ENCODE measurements at places on chromosomes 1 and 21.

DNA sequence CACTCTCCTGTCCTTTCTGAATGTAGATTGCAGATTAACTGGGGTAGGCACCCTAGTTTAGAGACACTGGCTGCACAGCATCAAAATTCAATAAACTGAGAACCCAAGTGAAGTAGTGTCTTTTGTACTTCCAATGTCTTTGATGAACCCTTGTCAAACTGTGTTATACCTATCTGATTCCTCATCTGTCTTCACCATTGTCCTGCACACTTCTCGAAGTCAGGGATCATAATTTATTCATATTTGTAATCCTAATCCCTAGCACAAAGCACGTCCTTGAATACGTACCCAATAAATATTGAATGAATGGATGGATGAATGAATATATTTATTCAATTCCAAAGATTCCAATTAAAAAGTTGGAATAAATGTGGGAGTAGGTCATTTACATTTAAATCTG is 256.6 kb upstream of the PTBP2 start:
- DNase-seq, result no peak

- no peak for DNase-seq
These were observed 173.4 kb downstream of the S1PR1 start for GRCh38 chr1:101410048-101410878.

DNA sequence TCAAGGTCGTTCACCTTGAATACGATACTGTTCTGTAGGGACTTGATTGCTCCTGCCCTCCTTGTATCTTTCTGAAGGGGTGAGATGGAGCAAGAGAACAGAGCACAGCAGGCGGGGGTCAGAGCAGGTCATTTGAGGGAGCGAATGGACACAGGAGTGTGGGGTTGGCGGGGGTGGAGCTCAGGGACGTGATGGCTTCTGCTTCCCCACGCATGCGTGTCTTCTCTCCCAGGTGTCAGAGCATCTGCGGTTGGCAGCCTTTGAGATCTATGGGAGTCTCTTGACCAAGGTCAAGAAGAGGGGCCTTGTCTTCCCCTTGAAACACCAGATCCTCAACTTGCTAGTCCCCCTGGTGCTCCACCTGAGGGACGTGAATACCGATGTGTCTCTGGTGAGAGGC is 63.9 kb downstream of the INAVA start:
- DNase-seq, result no peak

DNA sequence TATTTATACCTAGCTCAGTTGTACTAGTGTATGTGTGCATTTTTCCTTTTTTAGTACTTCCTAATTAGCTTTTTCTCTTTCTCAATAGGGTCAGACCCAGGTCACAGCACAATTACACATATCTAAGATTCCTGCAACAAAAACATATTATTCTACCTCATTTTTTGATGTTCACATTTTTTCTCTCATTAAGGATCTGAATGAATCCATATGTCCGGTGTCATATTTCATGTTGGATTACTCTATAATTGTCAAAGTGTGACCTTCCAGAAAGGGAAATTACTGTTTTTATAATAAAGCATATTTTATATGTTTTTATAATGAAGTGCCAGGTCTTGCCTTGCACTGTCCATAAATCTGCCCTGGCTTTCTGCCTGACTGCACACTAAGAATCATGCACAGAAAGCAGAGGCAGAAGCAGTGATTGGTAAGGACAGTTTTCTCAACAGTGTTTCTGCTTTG is 143.7 kb downstream of the KCNT2 start:
- DNase-seq, result no peak

DNA sequence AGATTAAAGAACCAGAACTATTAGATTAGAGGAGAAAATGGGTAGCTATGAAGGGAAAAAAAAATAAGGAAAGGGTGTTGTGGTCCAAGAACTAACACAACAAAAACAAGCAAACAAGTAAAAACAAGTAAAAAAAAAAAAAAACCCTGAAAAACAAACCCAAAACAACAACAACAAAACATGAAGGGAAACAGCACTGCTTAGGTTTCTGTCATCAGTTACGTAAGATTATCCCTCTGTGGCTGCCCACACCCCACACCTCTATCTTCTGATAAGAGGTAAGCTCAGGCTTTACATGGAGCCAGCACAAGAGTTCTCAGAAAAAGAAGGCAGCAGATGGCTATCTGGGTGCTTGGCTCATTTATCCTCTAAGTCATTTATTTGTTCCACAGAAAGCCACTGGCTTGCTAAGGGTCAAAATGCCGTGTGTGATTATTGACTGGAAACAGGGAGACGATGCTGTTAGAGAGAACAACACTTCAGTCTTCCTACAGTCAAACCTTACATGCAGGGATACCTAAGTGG is 57.5 kb downstream of the KIAA0319L start:
- peak; percentile 50 for DNase-seq

All from CD4-positive, alpha-beta T cell treated with Interleukin-12 subunit alpha and Interleukin-12 subunit beta, for 1 hour (primary cell).